Stimulated activated CD4-positive, alpha-beta T cell treated with anti-CD3 and anti-CD28 coated beads, TNF-alpha, amount 100 ng/mL, for 1 hour (primary cell): ENCODE measurements at places on chromosomes 2 and 18.

DNA sequence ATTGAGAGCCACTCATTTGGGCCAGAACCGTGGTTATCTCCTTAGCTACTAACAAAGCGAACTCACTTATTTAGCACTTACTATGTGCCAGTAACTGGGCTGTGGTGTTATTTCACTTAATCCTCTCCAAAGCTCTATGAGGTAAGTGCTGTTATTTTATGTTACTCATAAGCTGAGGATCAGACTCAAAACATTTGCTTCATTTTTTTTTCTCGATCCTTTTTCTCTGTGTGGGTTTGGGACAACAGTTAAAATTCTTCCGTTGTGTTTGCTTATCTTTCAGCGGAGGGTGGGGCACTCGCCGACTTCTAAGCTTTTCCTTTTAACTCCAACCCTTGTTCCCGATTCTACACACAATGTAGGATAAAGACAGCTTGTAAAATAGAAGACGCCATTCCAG, 52.8 kb downstream of the TMEM178A start:
- DNase-seq, result no peak

- DNase-seq, result no peak
Measured at GRCh38 chr18:48300463-48300961, 108.7 kb downstream of the ZBTB7C start.

- no peak for DNase-seq
Measured at GRCh38 chr2:141791521-141791920, 339.3 kb downstream of the LRP1B start.

GRCh38 chr18:62328586-62329525, 3.7 kb downstream of the TNFRSF11A start:
- no peak for DNase-seq

DNA sequence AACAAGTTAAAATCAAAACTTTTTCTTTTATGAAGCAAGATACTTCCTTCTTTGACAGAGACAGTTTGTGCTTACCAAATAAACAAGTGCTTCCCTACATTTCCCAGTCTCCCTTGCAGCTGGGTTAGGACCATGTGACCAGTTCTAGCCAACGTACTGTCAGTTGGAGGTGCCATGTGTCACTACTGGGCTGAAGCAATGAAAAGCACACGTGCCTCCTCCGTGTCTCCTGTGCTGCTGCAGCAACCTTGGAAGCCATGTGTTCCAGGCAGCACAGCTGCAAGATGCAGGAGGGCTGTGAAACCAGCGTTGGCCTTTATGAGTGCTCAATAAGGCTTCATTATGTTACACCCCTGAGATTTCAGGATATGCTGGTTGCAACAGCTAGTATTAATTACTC, 93.2 kb downstream of the DHRS9 start:
- DNase-seq, result no peak

GRCh38 chr2:20182241-20182931, 42.5 kb downstream of the SDC1 start:
- no peak for DNase-seq

DNA sequence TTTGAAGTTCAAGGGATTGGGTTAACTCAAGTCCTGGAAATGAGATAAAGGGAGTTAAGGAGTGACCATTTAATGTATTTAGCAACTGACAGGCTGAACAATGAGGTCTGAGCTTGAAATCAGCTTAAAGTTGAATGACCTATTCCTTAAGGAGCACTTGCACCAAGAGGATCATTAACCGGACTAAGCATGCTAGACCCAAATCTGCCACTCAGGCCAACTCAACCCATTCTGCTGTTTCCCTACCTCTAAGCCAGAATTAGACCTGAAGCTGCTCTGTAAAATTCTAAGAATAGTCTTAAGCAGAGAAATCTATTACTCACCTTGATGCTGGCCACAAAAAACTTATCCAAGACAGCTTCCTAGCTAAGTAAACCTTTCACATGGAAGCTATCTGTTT, 59.8 kb downstream of the SPRED2 start:
- DNase-seq, result no peak

DNA sequence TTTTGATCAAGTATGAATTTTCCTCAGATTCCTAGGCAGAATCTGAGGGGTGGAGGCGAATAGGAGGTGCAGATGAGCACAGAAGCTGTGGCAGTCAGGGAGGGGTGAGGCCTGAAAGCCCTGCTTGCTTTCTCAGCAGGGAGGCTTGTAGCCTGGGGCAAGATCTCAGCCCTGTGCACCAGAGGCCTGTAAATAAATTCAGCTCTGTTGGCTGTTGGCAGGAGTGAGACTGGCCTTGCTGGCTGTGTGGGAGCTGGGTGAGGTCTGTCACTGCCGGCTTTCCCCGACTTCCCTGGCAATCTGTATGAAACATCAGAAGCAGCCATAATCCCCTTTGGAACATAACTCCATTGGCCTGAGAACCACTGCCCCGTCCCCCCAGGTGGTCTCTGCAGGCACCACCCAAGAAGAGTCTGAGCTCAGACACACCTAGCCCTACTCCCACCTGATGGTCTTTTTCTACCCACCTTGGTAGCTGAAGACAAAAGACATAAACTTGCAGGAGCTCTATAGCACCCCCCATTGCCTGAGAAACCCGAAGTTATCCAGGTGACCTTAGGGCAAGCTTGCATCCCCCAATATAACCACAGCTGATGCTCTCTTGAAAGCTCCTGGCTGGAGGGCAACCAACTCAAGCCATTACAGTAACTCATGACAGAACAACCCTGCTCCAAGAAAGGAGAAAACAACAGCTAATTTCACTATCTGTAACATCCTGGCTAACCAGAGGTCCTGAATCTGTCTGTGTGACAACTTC, 32.3 kb downstream of the EVA1A start:
- no peak for DNase-seq

DNA sequence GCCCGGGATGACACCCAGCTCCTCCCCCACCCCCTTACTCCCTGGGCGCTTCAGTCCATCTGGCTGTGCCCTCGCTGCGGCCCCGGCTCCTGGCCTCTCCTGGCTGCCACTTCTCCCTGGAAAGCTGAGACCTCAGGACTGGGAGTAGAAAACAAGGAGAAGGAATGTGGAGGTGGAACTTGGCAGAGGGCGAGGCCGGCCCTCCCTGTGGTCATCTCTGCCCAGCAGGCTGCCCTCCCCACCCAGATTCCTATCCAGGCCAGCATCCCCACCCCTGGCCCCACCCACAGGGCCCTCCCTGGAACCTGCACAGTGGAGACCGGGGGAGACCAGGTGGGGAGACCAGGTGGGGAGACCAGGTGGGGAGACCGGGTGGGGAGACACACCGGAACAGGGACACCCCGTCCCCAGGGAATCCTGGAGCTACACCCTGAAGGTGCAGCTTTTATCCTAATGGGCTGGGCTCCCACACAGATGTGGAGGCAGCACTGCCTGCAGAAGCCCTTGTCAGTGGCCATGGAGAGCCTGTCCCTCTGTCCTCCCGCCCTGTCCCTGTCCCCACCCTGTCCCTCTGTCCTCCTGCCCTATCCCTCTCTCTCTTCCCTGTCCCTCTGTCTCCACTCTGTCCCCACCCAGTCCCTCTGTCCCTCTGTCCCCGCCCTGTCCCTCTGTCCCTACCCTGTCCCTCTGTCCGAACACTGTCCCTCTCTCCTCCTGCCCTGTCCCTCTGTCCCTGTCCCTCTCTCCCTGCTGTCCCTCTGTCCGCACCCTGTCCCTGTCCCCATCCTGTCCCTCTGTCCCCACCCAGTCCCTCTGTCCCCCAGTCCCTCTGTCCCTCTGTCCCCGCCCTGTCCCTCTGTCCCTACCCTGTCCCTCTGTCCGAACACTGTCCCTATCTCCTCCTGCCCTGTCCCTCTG, 157.1 kb downstream of the PXDN start:
- DNase-seq, result no peak

- no peak for DNase-seq
Measured at GRCh38 chr2:101408925-101409324, 21.6 kb upstream of the CREG2 start.

- DNase-seq, result no peak
Measured at GRCh38 chr2:239836021-239836765, 188.9 kb downstream of the NDUFA10 start.

DNA sequence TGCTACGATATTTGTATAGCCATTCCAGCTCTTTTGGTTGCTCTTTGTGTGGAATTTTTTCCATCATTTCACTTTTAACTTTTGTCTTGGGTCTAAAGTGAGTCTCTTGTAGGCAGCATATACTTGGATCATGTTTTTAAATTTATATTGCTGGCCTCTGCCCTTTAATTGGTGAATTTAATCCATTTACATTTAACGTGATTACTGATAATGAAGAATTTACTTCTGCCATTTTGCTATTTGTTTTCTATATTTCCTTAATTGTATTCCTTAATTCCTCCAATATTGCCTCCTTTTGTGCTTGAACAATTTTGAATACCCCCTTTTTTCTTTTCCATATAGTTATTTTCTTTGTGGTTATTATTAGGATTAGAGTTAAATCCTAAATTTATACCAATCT, 21.0 kb upstream of the ADNP2 start:
- DNase-seq, result no peak

DNA sequence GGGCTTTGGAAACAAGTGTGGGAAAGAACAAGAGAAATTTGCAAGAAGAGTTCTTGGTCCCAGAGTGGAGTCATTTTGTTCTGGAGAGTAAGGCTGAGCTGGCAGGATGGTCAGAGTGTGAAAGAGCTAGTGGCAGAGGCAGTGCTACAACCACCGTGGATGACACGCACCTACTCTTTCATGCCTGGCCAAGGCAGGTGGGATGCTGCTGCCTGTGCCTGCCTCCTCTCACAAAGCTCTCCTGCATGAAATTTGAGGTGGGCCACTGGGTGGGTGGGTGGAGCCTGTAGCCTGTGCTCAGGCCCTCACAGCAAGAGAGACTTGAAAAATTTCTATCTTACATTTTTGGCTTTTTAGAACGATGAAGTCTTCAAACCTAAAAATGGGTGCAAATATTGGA, 9.4 kb upstream of the INO80C start:
- DNase-seq, result no peak

GRCh38 chr18:51017140-51017879, 12.7 kb upstream of the SMAD4 start:
- DNase-seq, result no peak

DNA sequence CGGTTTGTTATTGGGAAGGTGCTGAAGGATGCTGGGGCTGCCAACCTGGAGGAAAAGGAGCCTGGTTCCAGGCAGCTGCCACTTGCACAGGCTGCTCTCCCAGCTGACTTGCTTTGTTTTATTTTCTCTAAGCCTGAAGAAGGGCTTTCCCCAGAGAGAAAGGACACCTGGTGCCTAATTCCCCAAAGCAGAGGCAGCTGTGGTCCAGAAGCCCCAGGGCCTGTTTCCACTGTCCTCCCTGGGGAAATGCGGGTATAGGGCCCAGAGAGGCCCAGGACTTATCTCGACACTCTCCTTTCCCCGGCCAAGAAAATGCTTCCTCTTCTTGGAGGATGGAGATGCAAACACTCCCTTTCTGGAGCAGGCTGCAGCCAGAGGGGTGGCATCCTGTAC, 30.1 kb downstream of the INO80C start:
- no peak for DNase-seq

DNA sequence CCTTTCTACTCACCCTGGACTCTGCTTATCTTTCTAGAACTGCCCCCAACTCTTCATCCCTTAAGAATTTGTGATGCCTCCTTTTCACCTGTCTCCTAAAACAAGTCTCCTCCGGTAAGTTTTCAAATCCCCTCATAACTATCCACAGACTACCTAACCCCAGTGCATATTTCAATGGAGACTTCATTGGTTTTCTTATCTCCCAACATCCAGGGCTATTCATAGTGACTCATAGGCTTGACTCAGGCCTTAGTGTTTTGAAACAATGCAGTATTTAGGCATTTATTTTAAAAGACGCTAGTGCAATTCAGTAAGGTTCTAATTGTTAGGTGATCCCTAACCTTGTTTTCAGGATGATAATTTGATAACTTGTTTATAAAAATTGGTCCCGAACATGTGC, 399.2 kb downstream of the CPS1 start:
- no peak for DNase-seq

DNA sequence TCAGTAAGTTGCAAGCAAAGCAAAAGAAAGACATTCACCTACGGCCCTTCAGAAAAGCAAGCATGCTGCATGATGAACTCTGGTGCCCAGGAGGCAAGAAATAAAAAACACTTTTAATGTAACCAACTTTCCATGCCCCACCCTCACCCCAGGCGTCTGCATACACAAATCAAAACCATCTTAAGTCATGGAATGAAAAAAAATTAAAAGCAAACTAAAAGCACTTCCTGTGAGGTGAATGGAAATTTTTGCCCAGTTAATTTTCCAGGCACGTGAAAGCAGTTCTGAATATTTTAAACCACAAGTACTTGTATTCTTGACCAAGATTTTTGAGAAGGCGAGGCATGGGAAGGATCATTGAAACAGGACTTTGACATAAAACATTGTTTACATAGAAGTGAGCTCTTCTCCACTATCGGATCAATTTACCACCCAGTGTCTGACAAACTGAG, 2.5 kb upstream of the ICOS start:
- no peak for DNase-seq

DNA sequence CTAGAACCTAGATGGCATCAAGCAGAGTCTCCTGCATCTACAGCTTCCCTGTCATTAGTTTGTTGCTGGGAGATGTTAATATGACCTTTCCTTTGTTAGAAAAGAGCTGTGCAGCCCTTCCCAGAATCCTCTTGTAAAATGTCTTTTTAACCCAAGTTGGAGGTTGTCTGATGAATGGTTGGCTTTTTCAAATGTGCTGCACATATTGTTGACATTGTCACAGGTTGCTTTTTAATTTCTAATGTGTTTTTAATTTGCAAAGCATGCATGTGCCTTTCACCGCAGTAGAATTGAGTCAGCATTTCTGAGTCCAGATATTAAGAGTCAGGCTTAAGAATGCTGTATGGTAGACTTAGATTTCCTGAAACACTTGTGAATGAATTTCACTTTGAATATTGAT, 120.8 kb downstream of the GREB1L start:
- DNase-seq, result no peak

GRCh38 chr2:45083175-45083574, 73.9 kb upstream of the SIX2 start:
- no peak for DNase-seq

GRCh38 chr2:8174641-8175257, 507.1 kb upstream of the ID2 start:
- DNase-seq, result no peak

DNA sequence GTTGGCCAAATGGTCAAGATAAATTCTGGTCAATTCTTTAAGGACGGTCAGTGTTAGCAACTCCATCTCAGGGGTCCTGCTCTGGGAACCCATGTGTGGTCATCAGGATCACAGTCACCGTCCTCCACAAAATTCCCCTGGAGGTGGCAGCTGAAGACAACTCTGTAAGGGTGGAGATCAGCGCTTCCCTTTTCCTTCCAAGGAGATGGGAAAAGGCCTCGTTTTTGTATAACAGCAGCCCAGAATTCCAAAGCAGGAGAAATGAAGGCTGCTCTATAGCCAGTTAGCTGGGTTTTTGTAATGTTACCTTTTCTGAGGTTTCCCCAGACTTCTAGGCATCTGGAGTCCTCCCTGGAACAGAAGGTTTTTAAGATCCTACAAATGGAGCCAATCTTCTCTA, 334.8 kb downstream of the MYCN start:
- DNase-seq, result no peak

GRCh38 chr18:47422524-47422923, 171.1 kb upstream of the SKOR2 start:
- DNase-seq, result no peak

- DNase-seq, result no peak
Measured at GRCh38 chr2:230864122-230864604, 579 bp upstream of the ITM2C start.
